Anterior cingulate cortex (tissue), 58 donors: ENCODE measurements at places on chromosomes 6 and 20.

- DNase-seq, result no peak
Observed at GRCh38 chr20:2302384-2303060, 6.7 kb downstream of the TGM3 start.

GRCh38 chr20:54015496-54015895, 54.9 kb downstream of the BCAS1 start:
- DNase-seq, result no peak

DNA sequence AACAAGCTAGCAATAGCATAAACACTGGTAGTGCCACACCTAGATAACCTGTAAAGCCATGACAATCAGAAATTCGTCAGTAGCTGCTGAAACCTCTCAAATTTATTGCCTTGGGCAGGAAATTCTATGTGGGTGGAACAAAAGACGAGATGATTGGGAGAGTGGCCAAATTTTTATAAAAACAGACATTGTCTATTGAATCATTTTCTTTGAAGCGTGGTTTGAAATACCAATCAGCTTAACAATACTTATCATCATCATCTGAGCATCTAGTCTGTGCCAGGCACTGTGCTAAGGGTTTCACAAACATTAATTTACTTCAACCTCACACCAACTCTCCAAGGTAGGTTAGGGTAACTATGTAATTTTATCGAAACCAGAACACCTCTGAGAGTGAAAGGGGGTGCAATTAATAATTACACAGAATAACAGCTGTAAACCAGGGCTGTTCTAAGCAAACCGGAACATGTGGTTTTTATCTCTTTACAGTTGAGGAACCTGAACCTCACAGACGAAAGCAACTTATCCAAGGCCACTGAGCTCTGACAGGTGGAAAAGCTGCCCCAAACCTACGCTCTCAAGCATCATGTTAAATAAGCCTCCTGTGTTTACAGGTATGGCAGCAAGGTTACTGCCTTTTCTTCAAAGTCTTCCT, 43.4 kb downstream of the NHSL1 start:
- no peak for DNase-seq

DNA sequence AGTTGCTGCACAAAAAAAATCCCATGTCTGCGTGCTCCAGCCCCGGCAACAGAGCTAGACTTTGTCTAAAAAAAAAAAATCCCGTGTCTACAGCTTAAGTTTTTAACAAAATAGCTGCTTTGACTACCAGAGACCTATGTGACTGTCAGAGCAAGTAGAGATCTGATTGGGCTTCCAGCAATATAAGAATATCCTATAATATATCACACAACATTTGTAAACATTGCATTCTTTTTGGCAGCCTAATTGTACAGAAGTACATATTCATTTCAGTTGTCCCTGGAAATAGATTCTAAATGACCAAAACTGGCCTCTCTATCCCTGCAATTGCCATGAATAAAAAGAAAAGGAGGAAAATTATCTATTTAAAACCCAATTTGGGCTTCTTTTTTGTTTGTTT, 139.5 kb upstream of the RNF217 start:
- no peak for DNase-seq

DNA sequence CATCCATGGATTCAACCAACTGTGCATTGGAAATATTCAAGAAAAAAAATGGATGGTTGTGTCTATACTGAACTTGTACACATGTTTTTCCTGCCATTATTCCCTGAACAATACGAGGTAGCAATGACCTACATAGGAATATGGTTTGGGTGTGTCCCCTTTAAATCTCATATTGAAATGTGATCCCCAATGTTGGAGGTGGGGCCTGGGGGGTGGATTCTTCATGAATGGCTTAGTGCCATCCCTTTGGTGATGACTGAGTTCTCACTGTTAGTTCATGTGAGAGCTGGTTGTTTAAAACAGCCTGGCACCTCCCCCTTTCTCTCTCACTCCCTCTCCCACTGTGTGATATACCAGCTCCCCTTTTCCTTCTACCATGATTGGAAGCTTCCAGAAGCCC, 139.8 kb upstream of the BACH2 start:
- DNase-seq, result no peak

GRCh38 chr6:21511891-21512550, 81.5 kb upstream of the SOX4 start:
- DNase-seq, result no peak

GRCh38 chr6:127869772-127870404, 31.0 kb downstream of the THEMIS start:
- no peak for DNase-seq

DNA sequence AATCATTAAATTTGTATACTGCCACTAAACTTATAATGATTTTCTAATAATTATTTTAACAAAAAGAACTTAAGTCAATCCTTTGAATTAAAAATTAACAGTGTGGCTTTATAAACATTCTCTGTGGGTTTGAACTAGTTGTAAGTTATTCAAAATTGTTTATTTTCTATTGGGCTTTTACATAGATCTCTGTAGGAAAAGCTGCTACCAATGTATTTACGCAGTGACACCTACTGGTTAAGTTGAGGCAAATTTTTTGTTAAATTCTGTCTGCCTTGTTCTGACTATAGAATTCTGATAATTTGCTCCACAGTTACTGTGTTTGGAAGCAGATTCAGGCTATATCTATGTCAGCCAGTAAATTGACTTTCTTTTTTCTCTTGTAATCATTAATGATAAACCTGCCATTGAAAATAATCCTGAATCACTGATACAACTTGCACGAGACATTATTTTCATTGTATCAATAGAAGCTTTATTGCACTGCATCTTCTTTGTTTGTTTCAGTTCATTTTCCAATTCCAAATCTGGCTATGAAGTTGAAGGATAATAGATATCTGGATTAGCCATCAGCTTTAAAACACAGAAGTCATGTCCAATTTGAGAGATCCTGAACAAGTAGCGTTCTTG, 66.0 kb upstream of the UTRN start:
- DNase-seq, result no peak

- DNase-seq, result no peak
Observed at GRCh38 chr6:159461998-159462397, 231.0 kb downstream of the SOD2 start.

DNA sequence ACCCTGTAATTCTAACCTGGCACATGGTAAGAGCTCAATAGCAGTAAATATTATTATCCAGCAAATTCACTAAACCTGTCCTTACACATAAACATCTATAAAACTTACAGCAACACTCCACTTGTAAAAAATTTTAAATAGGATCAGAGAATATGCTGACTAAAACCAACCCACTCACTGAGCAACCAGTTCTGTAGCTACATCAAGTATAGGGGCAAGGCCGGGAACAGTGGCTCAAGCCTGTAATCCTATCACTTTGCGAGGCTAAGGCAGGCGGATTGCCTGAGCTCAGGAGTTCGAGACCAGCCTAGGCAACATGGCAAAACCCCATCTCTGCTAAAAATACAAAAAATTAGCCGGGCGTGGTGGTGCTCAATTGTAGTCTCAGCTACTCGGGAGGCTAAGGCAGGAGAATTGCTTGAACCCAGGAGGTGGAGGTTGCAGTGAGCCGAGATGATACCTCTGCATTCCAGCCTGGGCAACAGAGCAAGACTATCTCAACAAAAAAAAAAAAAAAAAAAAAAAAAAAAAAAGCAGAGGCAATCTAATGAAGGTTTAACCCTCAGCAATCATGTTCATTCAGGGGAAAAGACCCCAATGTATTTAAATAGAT, 6.8 kb downstream of the STAU1 start:
- no peak for DNase-seq

DNA sequence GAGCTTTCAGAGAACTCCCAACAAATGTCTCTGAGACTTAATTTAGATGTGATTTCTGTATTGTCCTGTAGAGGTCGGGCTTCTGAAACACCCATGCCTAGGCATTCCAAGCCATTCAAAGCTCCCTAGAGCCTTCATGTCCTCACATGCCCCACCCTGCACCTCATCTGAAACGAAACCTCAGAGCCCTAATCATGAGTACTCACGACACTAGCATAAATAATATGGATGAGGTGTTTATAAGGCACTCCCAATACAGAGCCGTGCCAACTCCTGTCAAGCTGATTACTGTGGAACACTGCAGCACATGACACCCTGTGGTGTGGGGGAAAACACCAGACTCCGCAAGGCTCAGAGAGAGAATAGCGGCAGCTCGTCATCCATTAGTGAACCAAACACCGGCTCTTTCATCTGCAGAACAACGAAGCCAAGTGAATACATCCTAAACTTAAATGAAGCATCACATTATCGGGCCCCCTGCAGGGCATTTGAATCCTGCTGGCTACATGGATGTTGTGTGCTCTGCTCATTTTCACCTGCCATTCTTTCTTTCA, 83.8 kb downstream of the FNDC1 start:
- DNase-seq, result no peak

DNA sequence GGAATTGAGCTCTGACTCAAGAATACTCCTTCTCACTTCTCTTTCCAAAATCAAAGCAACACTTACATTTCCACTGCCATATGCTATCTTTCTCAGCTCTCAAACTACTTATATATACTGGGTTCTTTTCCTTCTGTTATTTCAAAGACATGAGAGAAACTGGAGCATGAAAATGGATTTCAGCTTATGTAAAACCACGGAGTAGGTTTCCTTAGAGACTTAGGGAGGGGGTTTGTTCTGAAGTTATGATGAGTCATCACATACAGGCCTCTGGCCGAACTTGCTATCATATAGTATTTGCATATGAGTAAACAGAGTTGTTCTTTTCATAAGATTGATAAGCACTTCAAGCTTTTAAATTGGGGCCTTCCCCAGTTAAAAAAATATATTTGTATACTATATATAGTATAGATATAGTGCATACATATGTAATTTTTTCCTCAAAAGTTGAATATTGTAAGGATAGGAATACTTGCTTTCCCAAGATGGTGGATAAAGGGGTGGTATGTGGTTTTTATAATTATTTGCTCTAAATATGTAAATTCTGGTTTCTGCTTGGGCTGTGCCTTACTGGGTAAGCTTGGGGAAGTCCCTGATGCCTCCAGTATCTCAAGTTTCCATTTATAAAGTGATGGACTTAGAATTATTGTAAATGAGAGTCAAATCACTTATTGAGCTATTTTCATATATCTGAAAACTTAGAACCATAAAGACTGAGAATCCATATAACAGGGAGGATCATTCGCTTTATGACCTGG, 273.9 kb downstream of the RFPL4B start:
- DNase-seq, result no peak

DNA sequence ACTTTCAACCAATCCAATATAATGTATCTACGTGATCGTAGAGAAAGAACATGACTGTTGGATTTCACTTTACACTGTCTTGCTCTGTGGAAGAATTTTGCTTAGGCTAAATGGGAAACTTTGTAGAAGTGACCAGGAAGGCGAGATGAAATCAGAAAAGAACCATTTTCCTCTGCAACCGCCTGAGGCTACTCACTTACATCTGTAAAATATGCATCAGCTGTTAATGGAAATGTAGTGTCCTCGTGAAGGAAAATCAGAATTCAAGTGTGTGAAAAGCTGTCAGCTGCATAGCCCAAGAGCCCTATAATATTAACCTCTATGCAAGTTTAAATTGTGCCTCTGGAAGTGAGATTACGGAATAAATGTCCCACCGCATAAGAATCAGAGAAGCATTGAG, 277.9 kb downstream of the C6orf118 start:
- DNase-seq, result no peak

DNA sequence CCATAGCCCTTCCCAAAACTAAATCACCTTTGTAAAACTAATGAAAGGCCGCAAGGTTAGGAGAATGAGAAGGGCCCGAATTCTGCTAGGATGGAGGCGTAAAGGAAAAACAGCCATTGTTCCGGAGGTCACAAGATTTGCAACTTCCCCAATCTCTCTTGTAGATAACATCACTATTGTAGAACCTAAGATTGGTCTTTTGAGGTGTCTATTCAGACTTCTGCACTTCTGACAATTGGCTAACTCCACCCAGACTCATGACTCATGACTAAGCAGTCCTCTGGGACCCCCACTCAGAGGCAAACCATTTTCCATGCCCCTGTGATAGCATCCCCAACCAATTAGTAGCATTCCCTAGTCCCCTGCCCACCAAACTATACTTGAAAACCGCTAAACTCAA, 210.5 kb upstream of the SHLD1 start:
- DNase-seq, result no peak

DNA sequence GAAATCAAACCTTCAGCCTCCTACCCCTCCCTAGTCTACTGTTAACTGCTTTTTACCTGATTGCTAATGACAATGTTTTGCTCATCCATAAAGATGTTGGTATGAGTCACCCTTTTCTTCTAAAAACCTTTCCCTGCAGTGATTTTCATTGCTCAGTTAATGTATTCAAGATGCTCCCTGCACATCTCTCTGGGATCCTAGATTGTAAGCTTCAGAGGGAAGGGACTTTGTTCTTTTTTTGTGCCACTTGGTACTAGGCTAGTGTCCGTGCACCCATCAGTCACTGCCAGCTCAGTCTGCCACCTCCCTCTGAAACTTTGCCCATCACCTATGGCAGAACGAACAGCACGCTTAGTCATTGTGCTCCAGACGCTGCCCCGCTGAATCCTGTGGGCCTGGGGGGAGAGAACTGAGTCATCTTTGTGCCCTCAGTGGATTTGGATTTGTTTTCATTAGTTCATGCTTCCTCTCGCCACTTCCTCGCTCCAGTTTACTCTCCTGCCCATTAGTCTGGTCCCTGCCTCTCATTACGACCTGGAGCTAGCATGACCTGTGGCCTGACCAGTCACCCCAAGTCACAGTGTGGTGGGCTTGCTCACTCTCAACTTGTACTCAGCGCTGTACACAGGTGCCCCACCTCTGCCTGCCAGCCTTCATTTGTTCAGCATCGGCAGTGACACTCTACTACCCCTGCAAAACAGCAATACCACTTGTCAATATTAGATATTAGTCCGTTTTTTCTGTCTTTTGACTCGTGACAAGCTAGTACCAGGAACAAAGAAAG, 78.0 kb upstream of the TMEM181 start:
- DNase-seq, result no peak

GRCh38 chr6:25578538-25578937, 73.5 kb upstream of the SCGN start:
- DNase-seq, result no peak

GRCh38 chr6:123480986-123481385, 155.8 kb downstream of the TRDN start:
- no peak for DNase-seq

DNA sequence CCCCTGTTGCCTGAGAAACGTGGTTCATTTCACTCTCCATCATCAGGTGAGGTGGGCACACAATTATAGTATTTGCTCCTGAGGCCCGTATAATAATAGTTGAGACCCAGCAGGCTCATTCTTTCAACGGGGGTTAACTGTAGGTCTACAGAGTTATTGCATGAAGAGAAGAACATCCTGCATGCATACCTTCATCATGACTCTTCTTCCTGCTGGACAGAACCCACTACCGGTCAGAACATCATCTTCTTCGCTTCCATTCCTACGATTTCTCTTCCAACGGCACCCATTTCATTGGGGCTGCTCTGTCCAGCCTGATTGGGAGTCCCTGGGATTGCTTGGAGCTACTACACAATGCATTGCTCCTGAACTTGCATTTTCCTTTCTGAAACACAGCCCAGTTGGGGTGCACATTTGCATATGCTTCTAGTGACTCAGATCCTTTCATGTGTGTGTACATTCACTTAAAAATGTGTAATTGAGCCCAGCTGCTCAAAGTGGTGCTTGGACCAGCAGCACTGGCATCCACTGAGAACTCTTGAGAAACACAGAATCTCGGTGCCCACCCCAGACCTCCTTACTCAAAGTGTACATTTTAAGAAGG, 57.4 kb downstream of the SLC24A3 start:
- DNase-seq, result no peak
